Cardiac fibroblast (primary cell): ENCODE measurements at places on chromosomes 1 and 21.
A peak's percentile ranks its signal among the peaks of the same experiment; 100 is the strongest.

GRCh38 chr1:45765999-45766792, 15.7 kb upstream of the IPP start:
- DNase-seq = no peak

GRCh38 chr1:3471356-3472087, 17.1 kb downstream of the ARHGEF16 start:
- peak; percentile 72 for DNase-seq

DNA sequence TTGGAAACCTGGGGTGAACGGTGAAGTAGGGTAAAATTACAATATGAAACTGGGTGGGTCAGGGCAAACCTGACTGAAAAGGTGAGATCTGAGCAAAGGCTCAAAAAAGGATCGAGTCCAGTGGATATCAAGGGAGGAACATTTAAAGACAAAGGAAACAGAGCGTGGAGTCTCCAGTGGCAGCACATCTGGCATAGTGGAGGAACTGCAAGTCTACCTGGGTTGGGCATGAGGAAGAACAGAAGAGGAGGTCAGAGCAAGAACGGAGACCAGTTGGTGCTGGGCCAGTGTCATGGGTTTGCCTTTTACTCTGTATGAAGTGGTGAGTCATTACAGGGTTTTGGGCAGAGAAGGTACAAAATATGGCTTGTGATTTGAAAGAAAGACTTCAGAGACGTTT, 163.7 kb downstream of the NTPCR start:
- peak; percentile 72 for DNase-seq

GRCh38 chr1:34911465-34911864, 18.0 kb downstream of the DLGAP3 start:
- no peak for DNase-seq

GRCh38 chr1:201127755-201128455, 921 bp upstream of the ASCL5 start:
- DNase-seq = no peak

- peak; percentile 39 for DNase-seq
Observed at GRCh38 chr1:201309416-201309815, 26.1 kb downstream of the PKP1 start.

DNA sequence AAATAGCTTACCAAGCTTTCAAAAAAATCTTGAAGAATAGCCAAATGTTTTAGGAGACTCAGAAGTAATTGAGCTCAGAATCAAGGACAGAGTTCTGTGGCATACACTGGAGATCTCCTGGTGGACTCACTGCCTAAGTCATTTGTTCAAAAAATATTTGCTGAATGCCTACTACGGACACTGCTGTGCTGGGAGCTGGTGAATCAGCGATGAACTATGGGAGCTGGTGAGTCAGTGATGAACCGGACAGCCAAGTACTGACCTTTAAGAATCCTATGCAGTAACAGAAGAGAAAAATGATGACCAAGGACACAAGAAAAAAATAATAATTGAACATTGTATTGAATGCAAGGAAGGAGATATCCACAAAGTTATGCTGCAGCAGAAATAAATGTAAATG, 717.9 kb upstream of the CXADR start:
- DNase-seq = peak; percentile 95

GRCh38 chr1:94104127-94104684, 16.7 kb downstream of the ABCA4 start:
- no peak for DNase-seq
